ENCODE measurements at places on chromosomes 5 and 9.

GRCh38 chr5:137621861-137622823 lies 113.7 kb downstream of the KLHL3 start:
- no peak for DNase-seq

- no peak for DNase-seq
Observed at GRCh38 chr5:68953231-68953874, 140.5 kb upstream of the SLC30A5 start.

DNA sequence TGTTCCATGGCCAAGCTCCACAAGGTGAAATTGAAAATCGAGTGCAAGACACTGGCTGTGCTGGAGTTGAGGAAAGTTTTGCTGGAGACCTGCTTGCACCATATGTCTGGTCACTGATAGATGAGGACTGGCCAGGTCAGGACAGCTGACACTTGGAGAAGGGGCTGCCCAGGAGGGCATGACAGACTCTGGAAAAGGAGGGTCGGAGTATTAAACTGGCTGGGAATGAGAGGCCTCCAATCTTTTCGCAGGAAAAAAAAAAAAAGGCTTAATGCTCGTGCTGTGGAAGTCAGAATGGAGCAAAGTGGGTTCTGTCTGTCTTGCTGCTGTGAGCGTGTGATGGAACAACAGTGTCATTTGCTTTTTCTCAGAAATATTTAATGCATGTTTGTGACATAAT lies 5.5 kb downstream of the TENT4A start:
- DNase-seq = no peak

GRCh38 chr9:98383758-98384157 lies 128.3 kb upstream of the TBC1D2 start:
- DNase-seq = no peak

GRCh38 chr5:32961059-32961415 lies 249.9 kb downstream of the NPR3 start:
- no peak for DNase-seq

GRCh38 chr5:38202741-38203140 lies 55.6 kb upstream of the EGFLAM start:
- DNase-seq = no peak

DNA sequence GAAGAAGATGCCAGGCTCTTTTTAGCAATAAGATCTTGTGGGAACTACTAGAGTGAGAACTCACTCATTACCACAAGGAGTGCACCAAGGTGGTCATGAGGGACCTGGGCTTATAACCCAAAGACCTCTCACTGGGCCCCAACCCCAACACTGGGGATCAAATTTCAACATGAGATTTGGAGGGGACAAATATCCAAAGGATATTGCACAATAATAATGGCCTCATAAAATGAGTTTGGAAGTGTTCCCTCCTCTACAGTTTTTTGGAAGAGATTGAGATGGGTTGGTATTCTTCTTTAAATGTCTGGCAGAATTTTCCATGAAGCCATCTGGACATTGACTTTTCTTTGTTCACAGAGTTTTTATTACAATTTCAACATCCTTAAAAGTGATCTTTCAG lies 38.0 kb upstream of the FAM120A start:
- DNase-seq = no peak

GRCh38 chr5:57335092-57335660 lies 147.4 kb downstream of the ACTBL2 start:
- DNase-seq = no peak

- no peak for DNase-seq
Observed at GRCh38 chr5:5014586-5015235, 125.4 kb upstream of the ADAMTS16 start.

GRCh38 chr9:28747351-28747985 lies 1174.2 kb upstream of the C9orf72 start:
- DNase-seq = no peak

GRCh38 chr9:79028101-79028500 lies 543.7 kb upstream of the TLE4 start:
- DNase-seq = no peak

DNA sequence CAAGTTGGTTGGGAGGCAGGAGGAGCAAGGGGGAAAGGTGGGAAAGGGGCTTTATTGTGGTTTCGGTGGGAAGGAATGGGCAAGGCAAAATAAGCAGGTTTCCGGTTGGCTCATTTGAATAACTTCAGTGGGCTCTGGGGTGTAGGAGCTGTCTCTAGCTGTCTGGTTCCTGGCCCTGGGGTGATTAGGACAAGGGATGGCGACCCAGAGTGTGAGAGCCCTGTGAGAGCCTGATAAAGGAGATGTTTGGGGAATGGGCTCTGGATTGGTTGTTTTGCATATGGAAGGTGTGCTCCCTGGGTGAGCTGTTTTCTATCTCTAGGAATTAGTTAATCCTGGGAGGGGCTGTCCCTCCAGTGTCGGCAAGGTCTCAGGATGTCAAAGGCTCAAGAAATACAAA lies 15.4 kb downstream of the ANKRD34B start:
- DNase-seq = no peak

- DNase-seq = no peak
Observed at GRCh38 chr9:21268347-21268657, 28.5 kb upstream of the IFNA14 start.

- DNase-seq = no peak
Observed at GRCh38 chr9:2291980-2292704, 277.0 kb downstream of the SMARCA2 start.

DNA sequence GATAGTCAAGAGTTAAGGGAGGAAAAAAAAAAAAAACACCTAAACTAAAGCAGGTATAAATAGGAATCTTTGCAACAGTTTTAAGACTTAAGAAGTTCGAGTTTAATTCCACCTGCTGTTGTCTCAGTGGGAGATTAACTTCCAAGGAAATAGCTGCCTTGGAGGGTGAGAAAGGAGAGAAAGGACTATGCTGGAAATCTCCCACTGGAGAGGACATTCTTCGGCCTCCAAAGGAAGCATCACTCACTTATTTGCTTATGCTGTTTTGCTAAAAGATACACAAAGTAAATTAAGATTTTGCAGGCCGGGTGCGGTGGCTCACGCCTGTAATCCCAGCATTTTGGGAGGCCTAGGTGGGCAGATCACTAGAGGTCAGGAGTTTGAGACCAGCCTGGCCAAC lies 317.9 kb upstream of the MPDZ start:
- no peak for DNase-seq

DNA sequence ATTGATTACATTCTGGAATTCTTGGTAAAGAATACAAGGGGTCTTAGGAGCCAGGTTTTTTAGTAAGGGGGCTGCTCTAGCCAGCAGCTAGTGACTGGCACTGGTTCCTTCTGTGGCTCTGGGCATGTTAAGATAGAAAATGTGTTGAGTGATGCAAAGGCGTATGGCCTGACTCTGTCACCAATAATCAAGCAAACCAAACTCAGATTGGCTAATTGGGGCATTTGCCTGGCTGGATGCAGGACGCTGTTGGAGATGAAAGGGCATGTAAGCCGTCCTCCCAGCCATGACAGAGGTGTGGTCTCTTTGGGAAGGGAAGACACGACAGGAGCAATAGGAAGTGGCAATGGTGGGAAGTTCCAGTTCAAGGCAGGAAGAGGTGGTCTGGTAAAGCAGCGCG lies 87.6 kb upstream of the CTSL start:
- no peak for DNase-seq

- DNase-seq = no peak
Observed at GRCh38 chr5:80481019-80481893, 6.6 kb upstream of the FAM151B start.

DNA sequence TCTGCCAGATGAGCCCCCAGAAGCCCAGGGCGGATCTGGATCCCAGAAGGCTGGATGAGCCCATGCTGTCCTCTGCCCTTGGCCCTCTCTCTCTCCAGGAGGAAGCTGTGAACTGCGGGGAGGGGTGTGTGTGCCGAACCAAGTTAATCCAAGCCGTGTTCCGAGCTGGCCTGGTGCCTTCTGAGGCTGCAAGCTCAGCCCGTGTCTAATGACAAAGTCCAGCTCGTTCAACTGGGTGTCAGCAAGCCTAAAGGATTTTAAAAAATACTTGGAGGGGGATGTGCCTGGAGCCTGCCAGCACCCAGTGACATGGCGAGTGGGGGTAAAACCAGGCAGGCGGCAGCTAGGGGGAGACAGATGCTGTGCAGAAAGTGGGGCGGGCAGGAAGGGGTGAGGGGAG lies 8.0 kb downstream of the STC2 start:
- DNase-seq = no peak

DNA sequence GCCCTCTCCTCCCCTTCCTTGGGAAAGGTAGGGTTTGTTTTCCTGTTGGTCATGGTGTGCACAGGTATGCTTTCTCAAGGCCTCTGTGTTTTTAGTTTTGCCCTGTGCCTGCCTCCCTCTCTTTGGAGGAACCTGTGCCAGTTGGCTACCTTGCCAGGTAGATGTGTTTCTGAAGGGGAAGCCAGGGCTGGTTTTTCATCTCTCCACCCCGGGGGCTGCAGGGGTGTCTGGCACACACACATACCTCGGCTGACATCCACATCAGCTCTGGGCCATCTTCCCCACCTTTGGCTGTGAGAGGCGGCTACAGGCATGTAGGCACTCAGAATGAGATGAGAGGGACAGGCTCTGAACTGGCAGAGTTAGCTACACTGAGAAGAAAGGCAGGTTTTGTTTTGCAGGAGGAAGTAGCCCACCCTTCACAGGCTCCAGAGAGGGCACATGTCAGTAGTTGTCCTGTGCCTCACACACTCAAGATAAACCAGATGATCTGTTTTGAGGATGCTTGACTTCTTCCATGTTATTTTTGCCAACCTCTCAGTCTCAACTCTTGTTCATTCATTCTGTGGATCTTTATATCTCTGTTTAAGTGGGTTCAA lies 9.7 kb downstream of the RGMB start:
- no peak for DNase-seq

- no peak for DNase-seq
Observed at GRCh38 chr9:87199278-87199677, 252.0 kb upstream of the GAS1 start.

DNA sequence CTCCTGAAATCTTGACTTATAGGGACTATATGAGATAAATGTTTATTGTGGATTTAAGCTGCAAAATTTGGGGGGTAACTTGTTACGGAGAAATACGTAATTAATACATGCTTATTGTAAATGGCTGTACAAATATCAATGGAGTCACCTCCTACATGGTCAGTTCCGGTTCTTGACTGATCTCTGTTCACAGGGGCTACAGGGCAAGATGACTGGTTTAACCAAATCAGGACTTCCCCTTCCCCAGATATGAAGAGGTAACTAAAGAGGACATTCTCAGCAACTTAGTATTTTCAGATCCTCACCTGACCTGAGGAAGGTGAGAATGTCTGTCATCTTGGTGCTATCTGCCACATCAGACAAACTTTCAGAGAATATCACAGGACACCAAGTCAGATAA lies 54.7 kb downstream of the PTCD2 start:
- DNase-seq = no peak

GRCh38 chr5:168867241-168867640 lies 288.1 kb upstream of the PANK3 start:
- DNase-seq = no peak

DNA sequence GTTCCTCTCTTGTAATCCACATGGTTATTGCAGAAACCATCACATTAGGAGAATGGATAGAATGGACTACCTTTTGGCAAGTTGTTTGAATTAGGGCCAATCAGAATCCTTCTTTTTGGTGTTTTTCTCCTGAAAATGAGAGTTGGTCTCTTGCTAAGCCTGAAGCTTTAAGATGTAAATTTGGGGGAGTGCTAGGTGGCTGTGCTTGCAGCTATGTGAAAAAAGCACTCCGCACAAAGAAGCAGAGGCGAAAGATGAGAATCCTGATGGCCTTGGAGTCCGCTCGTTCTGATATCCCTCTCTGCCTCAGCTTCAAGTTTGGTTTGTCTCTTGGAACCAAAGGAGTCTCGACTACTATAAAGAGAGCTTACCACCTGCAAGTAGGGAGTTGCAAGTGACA lies 63.6 kb downstream of the INIP start:
- no peak for DNase-seq

GRCh38 chr5:151952238-151952637 lies 27.6 kb upstream of the GLRA1 start:
- no peak for DNase-seq

- no peak for DNase-seq
Observed at GRCh38 chr9:87282538-87282937, 215.1 kb upstream of the DAPK1 start.

DNA sequence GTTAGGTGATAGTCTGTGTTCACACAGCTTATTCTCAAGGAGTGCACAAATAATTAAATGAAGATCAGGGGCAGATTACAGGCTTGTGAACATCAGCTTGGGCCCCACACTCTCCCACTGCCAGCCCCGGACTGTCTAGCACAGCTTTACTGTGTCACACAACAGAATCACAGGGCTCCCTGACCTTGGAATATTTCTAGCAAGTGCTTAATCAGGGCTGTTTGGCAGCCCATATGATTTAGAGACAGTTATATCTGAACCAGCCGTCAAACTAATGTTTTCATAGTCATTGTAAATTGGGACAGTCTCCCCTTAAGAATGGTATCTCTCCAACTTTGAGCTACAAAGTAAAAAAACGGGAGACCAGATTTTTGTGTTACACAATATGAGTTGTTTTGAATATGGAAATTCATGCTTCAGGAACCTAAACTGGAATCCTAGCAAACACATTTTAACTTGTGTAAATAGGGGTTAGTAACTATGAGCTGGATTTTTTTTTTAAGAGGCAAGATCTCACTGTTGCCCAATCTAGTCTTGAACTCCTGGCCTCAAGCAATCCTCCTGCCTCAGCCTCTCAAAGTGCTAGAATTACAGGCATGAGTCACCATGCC lies 517.6 kb downstream of the BNC2 start:
- DNase-seq = no peak

DNA sequence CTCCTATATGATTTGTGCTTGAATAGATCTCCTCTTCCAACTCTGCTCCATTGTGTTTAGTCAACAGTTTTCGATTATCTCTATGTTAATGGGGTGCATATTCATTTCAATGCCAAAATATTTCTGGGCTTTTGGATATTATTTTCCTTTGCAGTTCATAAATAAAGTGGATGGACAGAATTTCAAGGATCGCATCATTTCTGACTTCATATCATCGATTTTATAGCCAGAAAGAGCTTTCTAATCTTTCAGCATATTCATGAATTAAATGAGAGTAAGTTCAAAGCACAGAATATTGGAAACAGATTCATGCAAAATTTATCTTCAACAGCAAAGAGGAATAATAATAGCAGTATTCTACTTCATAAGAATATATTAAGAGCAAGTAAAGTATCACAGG lies 60.0 kb upstream of the MINAR2 start:
- DNase-seq = no peak

- DNase-seq = peak; percentile 33
Observed at GRCh38 chr9:33170464-33171415, 3.6 kb upstream of the B4GALT1 start.

GRCh38 chr5:12947379-12947778 lies 997.1 kb downstream of the DNAH5 start:
- DNase-seq = no peak

All from T-cell (primary cell).